Activated naive CD4-positive, alpha-beta T cell (primary cell): ENCODE measurements at places on chromosomes 1 and 21.

- no peak for DNase-seq
These were observed 82.0 kb downstream of the DISP1 start for GRCh38 chr1:222896630-222897526.

- no peak for DNase-seq
These were observed 126.1 kb downstream of the PPIAL4G start for GRCh38 chr1:148357037-148357436.

DNA sequence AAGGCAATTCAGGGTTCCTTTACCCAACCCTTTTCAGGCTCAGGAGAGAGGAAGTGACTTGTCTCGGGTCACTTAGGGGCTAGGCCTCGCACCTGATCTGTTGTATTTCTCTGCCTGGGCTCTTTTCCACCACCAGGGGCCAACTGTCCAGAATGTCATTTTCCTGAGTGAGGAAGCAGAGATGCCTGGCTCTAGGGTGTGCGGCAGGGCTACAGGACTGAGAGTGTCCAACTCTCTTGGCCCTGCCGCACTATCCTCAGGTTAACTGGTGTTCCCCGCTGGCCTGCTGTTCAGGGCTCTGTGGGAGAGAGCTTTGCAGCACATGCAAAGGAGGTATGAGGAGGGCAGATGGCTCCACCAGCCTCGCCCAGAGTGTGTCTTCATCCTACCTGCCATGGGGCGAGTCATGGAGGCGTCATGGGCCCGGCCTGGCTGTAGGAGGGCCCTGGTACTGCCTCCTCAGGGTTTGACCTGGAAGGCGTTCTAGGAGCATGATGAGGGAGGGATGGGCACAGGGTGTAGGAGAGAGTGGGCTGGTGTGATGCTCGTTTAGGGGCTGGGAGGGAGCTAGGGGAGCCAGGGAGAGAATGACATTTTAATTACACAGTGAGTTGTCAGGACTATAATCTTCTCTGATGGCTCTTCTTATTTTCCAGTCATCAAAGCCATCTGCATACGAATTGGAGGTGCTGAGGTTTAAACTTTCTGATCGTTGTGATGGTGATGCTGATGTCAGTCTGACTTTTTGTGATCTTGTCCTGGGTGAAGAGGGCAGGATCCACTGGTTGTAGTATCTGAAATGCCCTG lies 128.3 kb downstream of the NOS1AP start:
- no peak for DNase-seq

DNA sequence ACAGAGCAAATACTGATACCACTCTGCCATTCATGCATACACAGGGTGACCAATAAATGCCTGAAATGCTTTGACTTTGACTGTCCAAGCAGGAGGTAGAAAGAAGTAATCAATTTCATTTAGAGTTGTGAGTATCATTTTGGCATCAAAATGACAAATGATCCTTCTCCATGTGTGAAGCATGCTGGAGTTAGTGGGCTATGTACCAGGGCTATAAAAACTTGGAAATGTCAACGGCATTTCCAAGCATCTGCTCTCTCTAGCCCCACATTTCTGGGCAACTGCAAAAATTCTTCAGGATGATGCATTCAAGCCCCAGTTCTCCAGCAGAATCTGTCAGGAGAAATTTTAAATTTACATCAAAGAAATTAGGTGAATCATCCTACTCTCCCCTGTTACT lies 208.4 kb upstream of the PTBP2 start:
- no peak for DNase-seq

DNA sequence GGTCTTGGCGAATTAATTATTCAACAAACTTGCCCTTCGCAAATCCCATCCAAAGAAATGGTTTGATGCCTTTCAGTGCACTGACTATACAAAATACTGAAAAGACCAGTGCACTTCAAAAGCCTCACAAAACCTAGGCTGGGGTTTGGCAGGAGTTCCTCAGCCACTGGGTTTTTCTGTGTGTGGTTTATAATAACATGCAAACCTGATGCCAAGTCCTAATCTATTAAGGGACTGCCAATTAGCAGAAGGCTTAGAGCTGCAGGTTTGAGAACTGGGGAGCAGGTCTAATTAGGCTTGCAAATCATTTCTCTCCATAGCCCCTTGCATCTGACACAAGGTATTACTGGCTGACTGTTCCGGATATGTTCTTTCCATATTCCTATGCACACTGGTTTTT lies 27.7 kb downstream of the PLPP3 start:
- DNase-seq, result no peak

DNA sequence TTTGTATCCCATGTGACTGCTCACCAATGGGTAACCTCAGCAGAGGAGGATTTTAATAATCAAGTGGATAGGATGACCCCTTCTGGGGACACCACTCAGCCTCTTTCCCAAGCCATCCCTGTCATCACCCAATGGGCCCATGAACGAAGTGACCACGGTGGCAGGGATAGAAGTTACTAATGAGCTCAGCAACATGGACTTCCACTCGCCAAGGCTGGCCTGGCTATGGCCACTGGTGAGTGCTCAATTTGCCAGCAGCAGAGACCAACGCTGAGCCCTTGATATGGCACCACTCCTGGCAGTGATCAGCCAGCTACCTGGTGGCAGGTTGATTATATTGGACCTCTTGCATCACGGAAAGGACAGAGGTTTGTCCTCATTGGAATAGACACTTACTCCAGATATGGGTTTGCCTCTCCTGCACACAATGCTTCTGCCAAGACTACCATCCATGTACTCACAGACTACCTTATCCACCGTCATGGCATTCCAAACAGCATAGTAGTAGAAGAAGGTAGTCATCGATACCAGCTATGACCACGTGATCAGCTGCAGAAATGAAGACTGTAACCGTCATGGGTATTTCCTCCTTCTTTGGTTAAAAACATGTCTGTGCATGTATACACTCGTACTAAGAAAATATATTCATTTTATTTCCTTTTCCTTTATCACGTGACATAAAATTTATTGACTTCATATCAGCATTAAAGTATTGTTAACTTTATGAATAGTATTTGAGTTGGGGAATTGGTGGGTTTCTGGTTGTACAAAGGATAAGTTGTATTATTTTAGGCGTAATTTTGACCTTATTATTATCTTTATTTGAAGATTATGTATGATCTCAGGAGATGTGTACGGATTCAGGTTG lies 562.6 kb downstream of the PTPRU start:
- no peak for DNase-seq

DNA sequence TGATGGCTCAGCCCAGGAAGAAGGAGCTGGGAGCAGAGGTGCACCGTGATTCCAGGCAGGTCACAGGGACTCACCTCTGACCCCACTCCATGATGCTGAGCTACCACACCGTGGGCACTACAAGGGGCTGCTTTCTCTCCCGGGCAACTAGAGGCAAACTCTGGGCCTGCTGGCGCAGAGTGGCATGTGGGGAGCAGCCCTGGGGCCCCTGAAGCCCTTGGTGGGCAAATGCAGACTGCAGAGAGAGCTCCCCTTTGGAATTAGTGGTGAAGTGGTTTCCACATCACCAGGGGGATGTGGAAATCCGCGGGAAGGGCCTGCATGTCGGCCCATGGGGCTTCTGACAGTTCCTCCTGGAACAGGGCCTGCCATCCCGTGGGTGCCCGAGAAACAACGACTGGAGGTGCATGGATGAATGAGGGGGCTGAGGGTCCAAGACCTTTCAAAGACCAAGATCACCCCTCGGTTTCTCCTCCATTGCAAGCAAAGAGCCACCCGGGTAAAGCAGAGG lies 11.8 kb upstream of the MMEL1 start:
- DNase-seq, result no peak
